ENCODE measurements at places on chromosomes 12 and 14.

GRCh38 chr14:26933431-26933830 lies 335.6 kb upstream of the NOVA1 start:
- no peak for DNase-seq

GRCh38 chr12:31832740-31833729 lies 104.2 kb upstream of the AMN1 start:
- peak; percentile 17 for DNase-seq

- no peak for DNase-seq
Measured at GRCh38 chr12:93469386-93469785, 2.1 kb downstream of the MRPL42 start.

- no peak for DNase-seq
Measured at GRCh38 chr14:42980419-42980818, 1373.7 kb downstream of the LRFN5 start.

GRCh38 chr14:90491911-90492531 lies 95.2 kb downstream of the CALM1 start:
- DNase-seq = no peak

GRCh38 chr12:87870493-87871460 lies 158.4 kb downstream of the C12orf50 start:
- no peak for DNase-seq

DNA sequence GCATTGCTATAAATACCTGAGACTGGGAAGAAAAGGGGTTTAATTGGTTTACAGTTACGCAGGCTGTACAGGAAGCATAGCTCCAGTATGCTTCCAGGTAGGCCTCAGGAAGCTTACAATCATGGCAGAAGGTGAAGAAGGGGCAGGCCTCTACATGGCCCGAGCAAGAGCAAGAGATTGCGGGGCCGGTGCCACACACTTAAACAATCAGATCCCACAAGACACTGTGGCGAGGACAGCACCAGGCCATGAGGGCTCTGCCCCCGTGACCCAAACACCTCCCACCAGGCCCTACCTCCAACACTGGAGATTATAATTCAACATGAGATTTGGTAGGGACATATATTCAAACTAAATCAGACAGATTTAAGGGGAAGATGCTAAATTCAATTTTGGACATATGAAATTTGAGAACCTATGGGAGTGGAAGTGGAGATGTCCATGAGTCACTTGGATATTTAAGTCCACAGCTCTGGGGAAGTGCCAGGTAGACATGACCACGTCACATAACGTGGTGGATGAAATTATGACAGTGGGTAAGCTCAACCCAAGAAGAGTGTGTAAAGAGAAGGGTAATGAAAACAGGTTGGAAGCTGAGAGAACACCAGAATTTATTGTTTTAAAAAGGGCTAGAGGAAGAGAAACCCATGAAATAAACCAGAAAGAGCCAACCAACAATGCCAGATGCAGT lies 1.5 kb upstream of the LTA4H start:
- no peak for DNase-seq

GRCh38 chr14:81220580-81220829 lies 254 bp downstream of the GTF2A1 start:
- no peak for DNase-seq

DNA sequence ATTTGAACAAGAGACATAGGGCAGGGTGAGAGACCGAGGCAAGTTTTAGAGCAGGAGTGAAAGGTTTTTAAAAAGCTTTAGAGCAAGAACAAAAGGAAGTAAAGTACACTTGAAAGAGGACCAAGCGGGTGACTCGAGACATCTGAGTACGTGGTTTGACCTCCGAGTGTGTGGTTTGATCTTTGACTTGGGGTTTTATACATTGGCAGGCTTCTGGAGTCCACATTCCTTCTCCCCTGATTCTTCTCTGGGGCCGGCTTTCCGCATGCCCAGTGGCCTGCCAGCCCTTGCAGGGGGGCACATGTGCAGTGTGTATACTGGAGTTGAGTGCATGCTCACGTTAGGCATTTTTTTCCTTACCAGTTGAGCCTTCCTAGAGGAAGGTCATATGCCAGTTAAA lies 96.3 kb downstream of the SLC15A4 start:
- DNase-seq = no peak
